NCI-H2171 treated with DMSO at 0.1 percent for 48 hours (cell line): ENCODE measurements at places on chromosomes 5 and 9.

DNA sequence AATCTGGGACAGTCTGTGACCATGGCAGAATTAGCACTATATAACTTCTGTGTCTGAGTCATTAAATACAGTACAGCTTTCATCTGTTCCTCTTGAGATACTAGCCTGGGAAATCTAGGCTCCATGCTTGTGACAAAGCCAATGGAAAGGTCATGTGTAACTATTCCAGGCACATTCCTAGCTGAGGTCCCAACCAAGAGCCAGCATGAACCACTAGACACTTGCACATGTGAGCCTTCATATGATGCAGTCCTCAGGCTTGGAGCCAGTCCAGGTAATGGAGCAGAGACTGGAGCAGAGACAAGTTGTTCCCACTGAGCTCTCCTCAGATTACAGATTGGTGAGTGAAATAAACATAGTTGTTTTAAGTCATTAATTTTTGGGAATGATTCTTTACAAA is 412.4 kb upstream of the ZNF462 start:
- peak; percentile 37 for DNase-seq

DNA sequence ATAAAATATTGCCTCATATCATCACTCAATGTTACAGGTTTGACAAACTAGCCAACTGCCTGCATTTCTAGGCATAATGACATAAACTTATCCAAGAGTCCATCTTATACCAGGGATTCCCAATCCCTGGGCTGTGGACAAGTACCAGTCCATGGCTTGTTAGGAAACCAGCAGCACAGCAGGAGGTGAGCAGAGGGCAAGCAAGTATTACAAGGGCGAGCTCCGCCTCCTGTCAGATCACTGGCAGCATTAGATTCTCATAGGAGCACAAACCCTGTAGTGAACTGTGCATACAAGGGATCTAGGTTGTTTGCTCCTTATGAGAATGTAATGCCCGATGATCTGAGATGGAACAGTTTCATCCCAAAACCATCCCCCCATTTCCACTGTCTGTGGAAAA is 144.9 kb downstream of the PRKACG start:
- DNase-seq, result no peak

DNA sequence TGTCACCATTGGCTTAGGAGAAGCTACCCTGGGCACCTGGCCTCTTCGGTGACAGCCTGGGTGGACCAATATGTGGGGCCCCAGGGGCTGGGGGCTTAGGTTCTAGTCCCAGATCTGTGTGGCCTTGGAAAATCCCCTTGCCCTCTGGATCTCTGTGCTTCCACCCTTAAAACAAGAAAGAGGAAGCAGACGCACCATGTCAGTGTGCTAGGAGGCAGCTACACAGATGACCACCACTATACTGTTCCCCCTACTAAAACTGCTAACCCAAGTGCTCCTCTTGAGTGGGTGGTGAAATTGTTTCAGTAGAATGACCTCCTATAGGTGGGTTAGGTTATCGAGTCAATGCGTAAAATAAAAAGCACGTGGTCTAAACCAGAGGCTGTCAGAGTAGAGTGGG is 31.0 kb downstream of the AFAP1L1 start:
- no peak for DNase-seq

- no peak for DNase-seq
Measured at GRCh38 chr9:88429595-88430430, 41.6 kb downstream of the SPIN1 start.

DNA sequence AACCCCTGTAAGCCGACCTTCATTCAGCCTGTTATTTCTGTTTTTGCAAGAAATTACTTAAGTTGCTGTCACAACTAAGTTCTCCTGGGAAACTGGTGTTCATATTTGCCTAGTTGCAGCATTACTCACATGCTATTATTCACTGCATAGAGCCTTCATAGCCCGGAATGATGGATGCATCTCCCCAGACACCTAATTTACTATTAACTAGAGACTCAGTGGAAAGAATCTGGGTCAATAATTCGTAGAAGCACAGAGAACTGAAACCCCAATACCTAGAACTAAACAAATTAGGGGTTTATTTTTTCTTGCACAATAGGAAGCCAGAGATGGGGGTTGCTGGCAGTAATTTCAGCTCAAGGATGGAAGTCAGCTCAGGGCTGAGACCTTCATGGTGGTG is 45.7 kb upstream of the FAM170A start:
- DNase-seq, result no peak

GRCh38 chr9:134730761-134731496 is 89.3 kb downstream of the COL5A1 start:
- DNase-seq, result no peak

GRCh38 chr5:107155707-107156106 is 515.0 kb downstream of the EFNA5 start:
- peak; percentile 32 for DNase-seq

DNA sequence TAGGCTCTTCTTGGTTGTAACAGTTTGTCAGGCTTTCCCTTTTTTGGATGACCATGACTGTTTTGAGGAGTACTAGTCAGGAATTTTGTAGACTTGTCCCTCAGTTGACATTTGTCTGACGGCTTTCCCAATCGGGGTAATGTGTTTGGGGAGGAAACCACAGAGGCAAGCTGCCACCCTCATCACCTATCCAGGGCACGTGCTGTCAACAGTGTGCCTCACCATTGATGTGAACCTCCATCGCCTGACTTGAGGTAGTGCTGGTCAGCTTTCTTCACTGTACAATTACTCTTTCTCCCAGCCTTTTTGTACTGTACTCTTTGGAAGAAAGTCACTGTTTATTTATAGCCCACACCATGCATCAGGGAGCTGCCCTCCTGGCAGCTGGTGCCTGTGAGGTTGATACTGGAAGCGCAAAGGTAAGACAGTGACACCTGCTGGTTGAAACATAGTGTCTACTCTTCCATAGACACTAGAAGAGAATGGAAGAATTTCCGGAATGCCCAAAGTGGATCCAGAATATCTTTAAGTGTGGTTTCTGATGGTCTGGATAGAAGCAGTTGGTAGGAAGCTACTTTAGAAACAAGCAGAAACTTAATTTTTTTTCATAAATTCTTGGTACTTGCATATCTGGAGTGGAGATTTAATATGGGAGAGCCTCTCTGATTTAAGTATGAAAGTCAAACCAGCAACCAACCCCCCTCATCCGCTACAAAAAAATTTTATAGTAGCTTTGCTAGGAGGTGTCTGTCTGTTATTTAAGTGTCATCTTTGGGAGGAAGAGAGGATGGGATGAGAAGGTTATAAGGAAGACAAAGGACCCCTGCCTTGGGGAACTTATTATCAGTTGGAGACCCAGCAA is 69.3 kb downstream of the SNX30 start:
- peak; percentile 72 for DNase-seq

DNA sequence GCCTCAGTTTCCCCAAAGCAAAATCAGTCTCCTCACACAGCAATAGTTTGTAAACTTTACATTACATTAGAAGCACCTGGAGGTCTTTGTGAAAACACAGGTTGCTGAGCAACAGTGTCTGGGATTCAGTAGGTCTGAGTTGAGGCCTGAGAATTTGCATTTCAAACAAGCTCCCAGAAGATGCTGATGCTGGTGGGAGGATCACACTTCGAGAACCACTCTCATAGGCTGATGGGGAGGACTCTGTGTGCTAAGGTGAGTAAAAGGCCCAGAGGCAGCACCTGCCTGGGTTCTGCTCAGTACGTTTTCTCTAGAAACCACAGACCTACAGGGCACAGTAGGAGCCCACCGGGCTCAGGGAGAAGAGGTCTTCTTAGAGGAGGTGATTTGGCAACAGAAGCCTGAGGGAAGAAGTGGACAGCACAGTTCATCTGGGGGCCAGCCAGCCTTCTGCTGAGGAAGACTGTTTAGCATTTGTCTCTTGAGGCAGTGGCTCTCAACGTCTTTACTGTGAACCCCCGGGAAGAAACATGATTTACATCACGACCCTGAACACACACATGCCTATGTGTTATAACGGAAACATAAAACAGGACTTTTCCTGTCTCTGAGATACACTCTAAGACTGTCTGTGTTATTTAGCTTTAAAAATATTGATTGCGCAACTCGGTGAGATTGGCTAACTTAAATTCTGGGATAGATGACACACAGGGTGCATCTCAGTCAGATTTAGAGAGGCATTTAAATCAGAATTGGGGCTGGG is 24.8 kb upstream of the DENND1A start:
- DNase-seq, result no peak

DNA sequence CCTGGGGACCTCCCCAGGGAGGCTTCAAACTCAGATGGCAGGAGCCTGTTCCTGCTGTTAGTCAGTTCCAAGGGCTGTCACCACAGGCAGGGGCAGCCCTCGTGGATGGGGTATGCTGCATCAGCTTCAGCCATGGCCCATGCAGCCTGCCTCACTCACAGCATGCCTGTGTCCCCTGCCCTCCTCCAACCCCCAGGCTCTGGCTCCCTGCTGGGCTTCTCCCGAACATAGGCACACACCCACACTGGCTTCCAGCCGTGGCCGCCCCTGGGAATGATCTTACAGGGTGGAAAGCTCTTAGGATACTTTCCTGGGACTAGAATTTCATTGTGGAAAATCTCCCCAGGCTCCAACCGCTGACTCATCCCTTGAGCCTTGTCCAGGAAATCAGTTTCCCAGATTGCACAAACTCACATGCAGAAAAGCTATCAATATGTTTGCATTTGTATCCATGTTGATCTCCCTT is 163.8 kb downstream of the SEC61B start:
- DNase-seq, result peak; percentile 83

- DNase-seq, result no peak
Measured at GRCh38 chr5:53071738-53072137, 37.8 kb downstream of the MOCS2 start.

DNA sequence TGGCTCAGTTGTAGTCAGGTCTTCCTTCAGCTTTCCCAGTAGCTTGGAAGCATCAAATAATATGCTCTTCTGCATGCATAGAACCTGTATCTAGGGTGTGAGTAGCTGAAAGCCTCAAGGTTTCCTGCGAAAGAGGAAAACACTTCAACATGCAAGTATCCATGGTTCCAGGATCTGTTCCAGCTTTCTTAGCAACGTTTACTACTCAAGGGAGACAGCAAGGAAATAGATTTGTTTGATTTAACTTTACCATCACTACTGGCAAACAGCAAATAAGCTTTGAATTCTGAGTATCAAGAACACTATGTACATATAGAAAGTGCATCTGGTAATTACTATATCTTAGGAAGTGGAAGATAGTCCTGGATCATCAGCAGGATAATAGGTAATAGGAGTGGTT is 341.0 kb downstream of the PRR16 start:
- DNase-seq, result no peak

DNA sequence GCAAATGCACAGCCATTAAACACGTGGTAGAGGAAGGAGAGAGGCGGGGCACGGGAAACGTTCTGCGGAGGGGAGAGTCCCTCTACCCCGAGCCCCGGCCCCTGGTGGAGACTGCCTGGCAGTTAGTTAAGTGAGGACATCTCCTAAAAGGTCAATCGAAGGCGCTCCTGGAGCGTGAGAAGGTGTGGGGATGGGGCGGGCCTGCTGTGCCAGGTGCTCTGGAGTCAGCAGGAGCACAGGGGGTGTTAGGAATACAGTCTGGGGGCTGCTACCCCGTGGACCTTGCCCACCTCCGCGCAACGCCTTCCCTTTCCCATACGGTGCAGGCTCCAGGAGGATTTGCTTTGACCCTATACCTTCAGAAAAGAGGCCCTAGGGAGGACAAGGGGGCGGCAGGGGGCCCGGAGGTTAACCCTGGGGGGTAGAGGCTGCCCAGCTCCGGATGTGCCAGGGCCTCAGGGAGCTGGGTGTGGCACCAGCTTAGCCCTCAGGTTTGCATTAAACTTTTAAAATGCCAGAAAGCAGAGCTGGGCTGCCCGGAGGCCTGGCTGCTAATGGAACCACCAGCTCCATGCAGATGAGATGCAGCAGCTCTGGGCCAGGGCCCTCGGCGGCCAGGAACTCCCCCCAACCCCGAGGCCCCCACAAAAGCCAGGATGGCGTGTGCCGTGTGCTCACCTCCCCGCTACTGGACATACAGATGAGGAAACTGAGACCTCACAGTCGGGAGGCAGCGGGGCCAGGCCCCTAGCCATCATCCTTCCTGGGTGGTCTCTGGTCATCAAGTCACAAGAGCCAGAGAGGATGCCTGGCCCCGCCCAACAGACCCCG is 39.2 kb downstream of the NACC2 start:
- no peak for DNase-seq

DNA sequence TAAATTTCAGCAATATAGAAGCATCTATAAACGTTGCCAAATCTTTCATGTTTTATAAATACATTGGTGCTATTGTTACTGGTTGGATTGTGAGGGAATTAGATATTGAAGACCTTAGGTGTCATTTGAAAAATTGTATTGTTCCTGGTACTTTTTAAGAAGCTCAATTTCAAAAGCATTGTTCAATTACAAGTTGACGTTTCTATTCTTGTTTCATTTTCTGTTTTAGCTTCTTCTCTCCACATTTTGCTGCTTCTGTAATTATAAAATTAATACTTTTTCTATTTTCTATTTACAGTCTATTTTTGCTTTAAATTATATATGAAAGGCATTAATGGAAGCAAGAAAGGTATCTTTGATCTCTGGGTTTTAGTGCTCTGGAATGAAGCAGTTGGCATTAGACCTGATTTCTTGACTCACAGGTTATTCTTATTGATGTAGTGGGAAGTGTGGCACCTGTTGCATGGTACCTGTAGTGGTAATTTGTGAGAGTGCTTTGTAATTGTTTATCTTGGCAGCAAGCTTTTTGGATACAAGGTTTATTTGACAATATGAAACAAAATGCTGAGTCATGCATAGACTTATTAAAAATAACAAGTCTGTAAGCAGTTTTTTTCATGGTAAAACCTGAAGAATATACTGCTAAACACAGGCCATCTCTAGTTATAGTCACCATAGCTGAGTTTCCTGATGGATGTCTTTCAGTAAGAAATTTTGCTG is 13.2 kb downstream of the MACIR start:
- DNase-seq, result no peak

- no peak for DNase-seq
Measured at GRCh38 chr9:72473474-72474261, 47.7 kb upstream of the TMC1 start.

DNA sequence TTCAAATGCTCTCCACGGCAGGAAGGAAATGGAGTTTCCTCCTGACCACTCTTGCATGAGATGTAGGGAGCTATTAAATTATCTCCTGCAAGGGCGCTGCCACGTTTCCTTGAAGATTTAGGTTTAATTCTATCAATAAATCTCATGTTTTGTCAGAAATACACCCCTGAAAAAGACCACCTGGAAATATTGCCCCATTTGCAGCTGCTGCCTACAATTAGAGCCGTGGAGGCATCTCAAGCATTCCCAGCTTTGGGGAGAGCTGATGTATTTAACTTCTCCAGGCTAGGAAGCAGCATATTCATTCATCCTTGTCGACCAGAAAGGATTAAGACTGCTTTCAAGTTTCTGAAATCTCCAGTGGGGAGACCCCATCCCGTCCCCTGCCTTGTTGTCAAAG is 40.5 kb downstream of the CCNJL start:
- DNase-seq, result no peak

GRCh38 chr9:119827126-119827525 is 457.9 kb upstream of the BRINP1 start:
- no peak for DNase-seq

GRCh38 chr9:107585465-107585864 is 95.9 kb upstream of the KLF4 start:
- no peak for DNase-seq
